Heart left ventricle (tissue), 16 donors: ENCODE measurements at places on chromosomes 1 and 21. TPM values are rescaled to one million over a fixed set of nuclear protein-coding genes. Genes with fewer than 3 reads are reported as not detected.

ST6GALNAC3 gene
- total RNA-seq = 7.7 TPM

FAM151A gene
- 1.2 TPM for total RNA-seq

DNA sequence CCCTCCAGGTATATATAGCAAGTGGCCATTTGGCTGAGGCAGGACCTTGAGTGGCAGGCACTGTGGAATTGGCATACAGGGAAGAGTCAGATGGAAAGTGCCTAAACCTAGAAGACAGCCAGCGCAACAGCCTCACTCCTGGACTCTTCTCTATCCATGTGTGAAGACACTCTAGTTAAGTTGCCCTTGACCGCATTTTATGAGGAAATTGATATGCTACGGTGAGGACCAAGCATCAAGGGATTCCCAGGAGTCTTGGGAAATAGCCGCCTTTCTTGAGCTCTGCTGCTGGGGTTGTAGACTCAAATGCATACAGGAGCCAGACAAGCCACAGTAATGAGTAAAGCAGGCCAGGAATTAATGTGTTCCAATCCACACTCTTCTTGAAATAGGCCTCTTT lies 145.9 kb upstream of the KAZN start:
- no peak for DNase-seq

GRCh38 chr1:84141182-84142003 lies 2.7 kb upstream of the PRKACB start:
- DNase-seq = no peak

GRCh38 chr1:156500543-156500792 lies at the start of gene MEF2D:
Gene MEF2D, minus strand, starts transcription at chr1:156500775. Its CDS starts 17,483 bp downstream, at chr1:156483292.
- no peak for DNase-seq

GRCh38 chr1:52080014-52080415 lies 23.9 kb downstream of the BTF3L4 start:
- no peak for DNase-seq

DNA sequence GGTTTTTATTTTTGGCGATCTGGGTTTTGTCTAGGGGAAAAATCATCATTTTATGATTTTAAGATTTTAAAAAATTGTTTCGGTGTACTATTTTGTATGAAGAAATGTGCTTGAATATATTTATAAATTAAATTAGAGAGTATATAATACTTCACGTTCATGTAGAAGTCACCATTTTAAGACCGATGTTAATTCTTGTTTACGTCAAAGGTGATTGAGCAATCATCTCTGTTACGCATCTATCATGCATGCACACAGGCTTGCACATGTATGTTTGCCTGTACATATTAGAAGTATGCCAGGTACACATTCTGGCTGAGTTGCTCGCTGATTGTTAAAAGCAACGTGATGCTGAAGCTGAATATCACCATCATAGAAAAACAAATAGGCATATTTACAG lies 54.7 kb downstream of the DYRK1A start:
- DNase-seq = no peak

DNA sequence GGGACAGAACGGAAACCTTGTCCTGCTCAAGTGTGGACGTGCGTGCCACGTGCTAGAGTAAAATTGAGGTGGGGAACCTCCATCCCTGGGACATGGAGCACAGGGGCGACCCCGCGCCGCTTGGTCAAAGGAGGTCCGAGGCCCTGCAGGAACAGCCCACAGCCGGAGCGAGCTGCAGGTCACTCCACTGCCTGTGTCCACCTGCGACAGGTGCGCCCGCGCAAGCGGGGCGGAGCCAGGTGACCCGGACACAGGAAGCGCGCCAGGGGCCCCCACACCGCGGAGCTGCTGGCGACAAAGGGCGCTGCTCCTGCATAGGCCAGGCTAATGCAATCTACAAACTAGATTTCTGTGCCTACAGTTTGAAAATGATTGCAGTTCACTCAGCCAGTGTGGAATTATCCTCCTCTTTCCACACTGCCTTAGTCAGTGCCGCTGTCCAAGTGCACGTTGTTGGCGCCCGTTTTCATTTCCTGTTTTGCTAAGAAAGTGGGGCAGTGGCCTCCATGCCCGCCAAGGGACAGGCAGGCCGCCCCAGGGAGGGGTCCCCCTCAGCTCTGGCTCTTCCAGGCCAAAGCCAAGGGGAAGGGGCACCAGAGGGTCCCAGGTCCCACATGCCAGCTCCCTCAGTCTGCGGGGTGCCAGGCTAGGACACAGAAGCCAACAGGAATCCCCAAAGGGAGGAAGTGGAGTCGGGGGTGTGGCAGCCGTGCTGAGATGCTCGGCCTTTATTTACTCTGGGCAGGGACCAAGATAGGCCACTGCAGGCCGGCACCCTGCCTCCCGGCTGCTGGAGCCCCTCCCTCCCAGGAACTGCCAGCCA lies 4.3 kb upstream of the NADK start:
- peak; percentile 50 for DNase-seq

GRCh38 chr21:46188226-46189212 lies 4.3 kb upstream of the SPATC1L start:
- DNase-seq = peak; percentile 80
